ENCODE measurements at places on chromosomes 2 and 18. TPM values are rescaled to one million over a fixed set of nuclear protein-coding genes. Genes with fewer than 3 reads are reported as not detected.

Gene SP5
- total RNA-seq: 0.42 TPM

Gene GATA6
- 42.0 TPM for total RNA-seq

Gene TMEM17
- 2.6 TPM for total RNA-seq

Gene LOXL3
- total RNA-seq: 14.6 TPM

Gene SCN9A
- 32.9 TPM for total RNA-seq

Gene TMEM247
- not detected for total RNA-seq

Gene C2orf66
- total RNA-seq: 0.32 TPM

Gene FZD7
- 69.5 TPM for total RNA-seq

Gene PARD6G
- total RNA-seq: 14.0 TPM

Gene ANXA4
- 27.1 TPM for total RNA-seq

Gene ANKRD12
- total RNA-seq: 65.9 TPM

Gene PID1
- 63.9 TPM for total RNA-seq

Gene FRZB
- 3.7 TPM for total RNA-seq
